Substantia nigra (tissue), 51 donors: ENCODE measurements at places on chromosomes 3 and 15.
A peak's percentile ranks its signal among the peaks of the same experiment; 100 is the strongest.

GRCh38 chr3:117488983-117489382 lies 779.4 kb downstream of the TUSC7 start:
- no peak for DNase-seq

DNA sequence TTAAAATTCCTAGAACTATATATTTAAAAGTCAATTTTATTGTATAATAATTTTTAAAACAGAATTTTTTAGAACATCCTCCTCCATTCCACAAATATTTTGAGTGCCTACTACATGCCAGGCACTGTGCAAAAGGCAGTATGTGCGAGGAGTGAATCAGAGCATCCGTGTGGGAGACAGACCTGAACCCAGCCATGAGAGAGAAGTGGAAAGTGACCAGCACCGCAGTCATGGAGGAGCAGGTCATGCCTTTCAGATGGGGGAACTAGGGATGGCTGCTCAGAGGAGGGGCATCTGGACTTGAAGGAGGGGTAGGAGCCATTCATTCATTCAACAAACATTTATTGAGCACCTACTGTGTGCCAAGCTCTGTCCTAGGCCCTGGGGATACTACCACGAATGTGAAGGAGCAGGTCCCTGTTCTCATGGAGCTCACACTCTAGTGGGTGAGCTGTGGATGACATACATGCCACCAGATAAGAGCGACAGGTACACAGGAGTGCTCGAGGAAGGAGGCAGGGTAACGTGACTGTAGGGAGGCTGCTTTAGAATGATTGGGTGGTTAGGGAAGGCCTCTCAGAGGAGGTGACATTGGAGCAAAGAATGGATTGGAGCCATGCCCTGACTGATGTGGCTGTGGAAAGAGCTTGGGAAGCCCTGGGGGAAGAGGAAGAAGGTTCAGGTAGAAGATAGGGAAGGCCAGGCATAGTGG lies 3.1 kb upstream of the CHRNA3 start:
- no peak for DNase-seq

DNA sequence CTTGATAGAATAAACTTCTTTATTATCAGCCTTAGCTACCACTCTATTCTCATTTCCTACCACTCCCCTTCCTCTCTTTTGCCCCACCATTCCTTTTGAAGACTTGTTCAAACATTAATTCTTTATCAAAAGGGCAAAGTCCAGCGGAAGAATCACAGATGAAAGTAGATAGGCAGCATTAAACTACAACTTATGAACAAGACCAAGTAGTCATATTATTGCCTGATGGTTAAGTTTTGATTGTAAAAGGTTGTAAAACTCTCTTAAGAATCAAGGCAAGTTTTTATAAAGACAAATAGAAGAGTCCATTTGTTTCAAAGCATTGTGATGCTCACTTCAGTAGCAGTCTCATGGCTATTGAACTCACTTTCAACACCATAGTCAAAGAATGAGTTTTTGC lies 22.4 kb upstream of the TGFBR2 start:
- no peak for DNase-seq

- peak; percentile 92 for DNase-seq
These were observed 520 bp downstream of the ZNF654 start for GRCh38 chr3:88059380-88060170.

- DNase-seq: no peak
These were observed 48.7 kb upstream of the COL6A6 start for GRCh38 chr3:130468311-130468710.

- DNase-seq: no peak
These were observed 9.9 kb downstream of the ZBED2 start for GRCh38 chr3:111585217-111585616.

- DNase-seq: no peak
These were observed 5.6 kb downstream of the TIGIT start for GRCh38 chr3:114299421-114299820.

GRCh38 chr3:132777171-132777570 lies 55.0 kb upstream of the NPHP3 start:
- DNase-seq: no peak
